Brain microvascular endothelial cell (primary cell): ENCODE measurements at places on chromosomes 4 and X.

GRCh38 chr4:165185448-165185847 is 21.9 kb upstream of the KLHL2 start:
- no peak for DNase-seq

DNA sequence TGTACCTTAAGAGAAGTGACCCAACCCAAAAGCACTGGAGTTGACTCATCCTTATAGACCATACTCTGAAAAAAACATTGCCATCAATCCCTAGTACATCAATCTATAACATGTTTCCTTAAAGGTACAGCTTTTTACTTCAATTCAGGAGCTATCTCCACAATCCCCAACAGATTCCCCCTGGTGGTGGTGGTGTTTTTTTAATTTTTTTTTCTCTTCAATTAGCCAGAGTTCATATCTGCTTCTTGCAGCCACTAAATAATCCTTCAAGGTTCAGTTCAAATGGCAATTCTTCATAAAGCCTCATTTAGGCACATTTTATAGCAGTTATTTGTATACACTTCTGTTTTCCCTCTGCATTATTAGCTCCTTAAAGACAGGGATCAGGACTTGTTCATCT is 60.7 kb upstream of the KDR start:
- DNase-seq: no peak

- DNase-seq: no peak
These were observed 42.1 kb downstream of the VAMP7 start for GRCh38 chrX:155923200-155923599.

DNA sequence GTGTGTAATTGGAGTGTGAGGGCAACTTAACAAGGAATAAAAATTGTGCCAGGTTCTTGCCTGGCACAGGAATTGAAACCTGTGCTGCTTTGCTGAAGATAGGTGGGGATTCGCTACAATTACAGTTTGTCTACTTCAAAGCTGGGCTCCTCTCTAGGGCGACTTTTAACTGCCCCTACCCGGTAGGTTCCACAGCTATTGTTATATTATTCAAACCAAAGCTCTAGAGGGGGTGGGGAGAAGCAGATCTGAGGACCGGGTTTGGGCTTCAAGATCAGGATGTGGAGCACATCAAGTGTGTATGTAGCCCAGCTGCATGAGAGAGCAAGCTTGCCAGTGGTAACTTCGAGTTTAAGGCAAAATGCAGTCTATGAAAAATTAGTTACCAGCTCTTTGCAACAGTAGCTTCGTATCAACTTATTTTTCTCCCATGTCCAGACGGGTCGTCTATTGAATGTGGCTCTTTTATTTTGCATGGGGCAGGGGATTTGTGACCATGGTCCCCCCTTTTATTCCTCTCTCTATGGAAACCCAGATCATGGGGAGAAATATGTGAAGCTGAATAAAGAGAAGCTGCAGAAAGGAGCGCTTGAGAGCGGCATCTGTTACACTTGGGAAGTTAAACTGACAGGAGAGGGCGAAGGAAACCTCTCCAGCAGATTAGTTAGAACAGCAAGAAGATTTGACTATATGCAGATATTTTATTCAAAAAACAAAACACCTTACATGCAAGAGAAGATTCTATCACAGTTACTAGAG is 3.2 kb upstream of the POU3F4 start:
- DNase-seq: no peak

GRCh38 chrX:41971346-41971745 is 48.0 kb upstream of the CASK start:
- DNase-seq: no peak

DNA sequence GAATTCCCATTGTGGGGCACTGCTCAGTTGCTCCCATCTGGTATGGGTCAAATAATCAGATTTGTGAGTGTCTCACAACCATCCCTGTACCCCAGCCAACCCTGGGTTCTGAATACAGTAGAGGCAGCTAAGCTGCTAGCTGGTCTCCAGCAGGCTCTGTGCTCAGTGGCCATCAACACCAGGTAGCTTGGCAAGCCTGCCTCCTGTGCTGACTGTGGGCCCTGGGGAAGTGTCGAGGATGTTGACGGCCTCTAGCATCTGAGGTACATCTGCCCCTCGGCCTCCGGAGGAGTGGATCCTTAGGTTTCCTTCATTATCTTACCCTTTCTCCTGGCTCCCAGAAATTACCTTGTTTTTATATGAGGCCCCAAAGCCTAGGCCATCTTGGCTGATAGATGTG is 13.3 kb downstream of the RNF4 start:
- DNase-seq: no peak
